Psoas muscle (tissue), 8 donors: ENCODE measurements at places on chromosomes 11 and 22. TPM values are rescaled to one million over a fixed set of nuclear protein-coding genes. Genes with fewer than 3 reads are reported as not detected.

DNA sequence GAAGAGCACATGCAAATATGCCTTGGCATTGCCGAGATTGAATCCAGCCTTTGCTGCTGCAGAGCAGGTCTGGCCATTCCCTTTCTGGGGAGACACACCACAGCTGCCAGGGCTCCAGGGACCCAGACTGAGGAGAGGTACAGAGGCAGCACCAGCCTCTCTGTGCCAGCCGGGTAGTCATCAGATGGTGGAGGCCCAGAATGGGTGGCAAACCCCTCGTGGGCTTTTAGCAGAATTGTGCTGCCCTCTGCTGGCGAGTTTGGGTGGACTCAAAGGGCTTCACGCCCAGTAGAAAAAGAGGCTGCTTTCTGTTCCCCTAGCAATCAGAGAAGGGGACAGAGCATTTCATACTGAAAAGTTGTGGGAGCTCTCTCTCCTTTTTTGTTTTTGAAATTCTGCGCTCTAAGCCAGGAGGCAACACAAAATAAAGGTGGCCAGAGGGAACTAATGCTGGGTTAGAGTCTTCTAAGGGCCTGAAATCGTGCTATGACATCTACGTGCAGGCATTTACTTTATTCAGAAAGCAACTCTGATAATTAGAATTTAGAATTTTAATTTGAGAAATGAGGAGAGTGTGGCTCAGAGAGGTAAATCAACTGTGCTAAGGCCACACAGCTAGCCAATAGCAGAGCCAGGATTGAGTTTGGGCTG is 158.8 kb upstream of the NAV2 start:
- peak; percentile 88 for DNase-seq

- no peak for DNase-seq
Observed at GRCh38 chr22:42879371-42880021, 22.4 kb upstream of the ARFGAP3 start.

GRCh38 chr11:77197626-77198320 is 69.7 kb downstream of the MYO7A start:
- no peak for DNase-seq

- DNase-seq = no peak
Observed at GRCh38 chr22:19916941-19917340, 24.6 kb upstream of the COMT start.

DNA sequence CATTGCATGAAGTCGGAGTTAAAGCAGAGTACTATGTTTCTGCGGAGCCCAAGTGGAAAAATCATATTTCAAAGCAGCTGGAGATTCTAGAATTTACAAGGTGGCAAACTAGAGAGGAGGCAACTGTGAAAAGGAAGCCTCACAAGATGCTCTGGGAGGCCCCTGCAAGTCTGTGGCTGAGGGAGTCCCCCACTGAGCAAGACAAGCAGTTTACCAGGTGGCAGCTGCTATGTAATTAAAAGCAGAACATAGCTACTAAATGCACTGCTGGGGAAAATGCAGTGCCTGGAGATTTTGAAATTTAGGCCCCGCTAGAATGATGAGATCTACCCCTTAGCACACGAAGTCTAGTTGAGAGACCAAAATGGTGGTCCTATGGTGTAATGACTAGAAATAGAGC is 728.0 kb downstream of the OPCML start:
- no peak for DNase-seq

DNA sequence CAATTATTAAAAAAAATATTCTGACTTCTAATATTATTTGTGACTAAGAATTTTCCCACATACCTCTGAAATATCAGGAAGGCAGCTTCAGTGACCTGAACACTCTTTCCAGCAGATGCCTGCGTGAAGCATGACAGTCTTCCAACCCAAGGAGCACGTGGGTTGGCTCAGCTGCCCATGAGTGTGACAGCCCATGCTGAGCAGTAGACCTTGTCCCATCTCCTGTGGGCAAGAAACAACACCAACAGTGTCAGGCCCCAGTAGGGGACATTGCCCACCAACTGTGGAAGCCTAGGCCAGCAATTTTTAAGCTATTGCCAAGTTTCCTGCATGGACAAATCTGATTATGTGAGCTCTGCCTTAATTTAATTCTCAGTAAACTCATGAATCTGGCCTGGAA is 66.4 kb upstream of the OLFML1 start:
- no peak for DNase-seq

- peak; percentile 42 for DNase-seq
Observed at GRCh38 chr11:61669417-61669816, 10.8 kb upstream of the DAGLA start.

DNA sequence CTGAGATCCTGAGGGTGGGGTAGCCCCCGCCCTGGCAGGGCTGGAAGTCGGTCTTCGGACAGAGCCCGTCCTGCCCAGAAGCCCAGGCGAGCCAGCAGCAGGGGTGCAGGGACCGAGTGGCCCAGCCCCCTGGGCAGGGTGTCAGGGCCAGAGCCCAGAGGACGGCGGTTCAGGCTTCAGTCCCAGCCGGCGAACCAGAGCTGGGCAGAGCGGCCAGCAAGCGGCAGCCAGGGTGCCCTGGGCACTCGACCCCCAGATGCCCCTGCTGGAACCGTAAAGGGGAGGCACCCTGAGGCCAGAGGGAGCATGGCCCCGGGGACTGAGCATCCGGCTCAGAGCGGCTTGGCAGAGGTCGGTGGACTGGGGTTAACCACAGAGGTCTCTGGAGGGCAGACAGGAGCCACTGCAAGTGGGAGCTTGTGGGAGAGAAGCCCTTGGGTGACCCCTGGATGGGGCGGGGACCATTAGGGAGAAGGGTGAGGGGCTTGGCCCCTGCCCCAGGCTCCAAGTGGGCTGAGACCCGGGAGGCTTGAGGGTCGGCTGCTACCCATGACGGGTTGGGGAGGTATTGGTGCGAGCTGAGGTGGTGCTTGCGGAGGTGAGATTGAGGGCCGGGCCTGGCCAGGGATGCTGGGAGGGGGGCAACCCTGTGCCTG is 15.9 kb downstream of the LSP1 start:
- peak; percentile 78 for DNase-seq

- no peak for DNase-seq
Observed at GRCh38 chr22:50691521-50691920, 18.9 kb downstream of the SHANK3 start.

DNA sequence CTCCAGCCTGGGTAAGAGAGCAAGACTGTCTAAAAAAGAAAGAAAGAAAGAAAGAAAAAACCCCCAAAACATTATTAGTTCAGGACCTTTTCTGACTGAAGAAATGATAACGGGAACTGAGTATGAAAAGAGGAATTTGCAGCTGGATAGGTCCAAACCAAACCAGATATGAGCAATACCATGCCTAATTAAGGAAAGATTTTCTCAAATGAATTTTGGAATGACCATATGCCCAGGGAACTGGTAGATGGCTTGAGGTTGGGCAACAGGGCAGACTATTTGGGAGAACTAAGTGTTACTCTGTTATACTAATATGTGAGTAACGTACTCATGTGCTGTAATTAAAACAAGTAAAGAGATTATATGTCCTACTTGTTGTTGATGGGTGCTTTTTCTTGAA is 186.1 kb downstream of the TMEM135 start:
- no peak for DNase-seq

- DNase-seq = peak; percentile 89
Observed at GRCh38 chr22:41998361-41999261, at the start of gene WBP2NL. Gene WBP2NL, plus strand, starts transcription at chr22:41998788. Its CDS starts 31 bp downstream, at chr22:41998819.

- no peak for DNase-seq
Observed at GRCh38 chr11:72673284-72673942, 809 bp downstream of the PDE2A start.

GRCh38 chr11:86374586-86374985 is at the start of gene CCDC81:
Gene CCDC81, plus strand, starts transcription at chr11:86374887. Its CDS starts 277 bp downstream, at chr11:86375164.
- no peak for DNase-seq

GRCh38 chr11:131025421-131026125 is 109.3 kb upstream of the SNX19 start:
- DNase-seq = no peak

DNA sequence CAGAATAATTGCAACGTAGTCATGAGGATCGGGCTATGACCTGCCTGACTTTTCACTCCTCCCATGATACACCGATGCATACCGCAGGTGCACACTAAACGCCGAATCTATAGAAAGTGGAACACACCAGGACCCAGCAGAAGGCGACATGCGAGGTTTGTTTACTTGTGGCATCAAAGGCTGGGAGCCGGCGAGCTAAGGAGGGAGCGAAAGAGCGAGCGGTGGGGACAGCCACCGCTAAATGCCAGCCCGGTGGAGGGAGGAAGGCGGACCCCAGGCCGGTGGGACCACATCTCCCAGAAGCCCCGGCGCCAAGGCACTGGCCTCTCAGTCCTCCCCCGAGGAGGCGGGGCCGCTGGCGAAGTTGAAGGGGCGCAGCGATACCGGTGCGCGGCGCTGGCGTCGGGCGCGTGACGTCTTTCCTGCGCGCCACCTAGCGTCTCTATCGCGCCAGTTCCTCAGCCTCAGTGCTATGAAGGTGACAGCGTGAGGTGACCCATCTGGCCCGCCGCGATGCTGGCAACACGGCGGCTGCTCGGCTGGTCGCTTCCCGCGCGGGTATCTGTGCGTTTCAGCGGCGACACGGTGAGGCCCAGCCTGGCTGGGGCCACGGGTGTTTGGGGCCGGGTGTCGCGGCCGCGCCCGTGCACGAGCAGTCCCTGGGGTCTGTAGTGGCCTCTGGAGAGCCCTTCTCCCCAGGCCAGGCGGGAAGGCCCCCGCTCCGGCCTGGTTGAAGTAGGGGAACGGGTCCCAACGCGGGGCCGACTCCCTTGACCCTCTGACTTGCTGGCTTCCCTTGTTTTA is at the start of gene NDUFV1:
Gene NDUFV1, plus strand, starts transcription at position 445 of the 804 bp plus-strand sequence. Its CDS starts 69 bp downstream, at position 514.
- peak; percentile 99 for DNase-seq

DNA sequence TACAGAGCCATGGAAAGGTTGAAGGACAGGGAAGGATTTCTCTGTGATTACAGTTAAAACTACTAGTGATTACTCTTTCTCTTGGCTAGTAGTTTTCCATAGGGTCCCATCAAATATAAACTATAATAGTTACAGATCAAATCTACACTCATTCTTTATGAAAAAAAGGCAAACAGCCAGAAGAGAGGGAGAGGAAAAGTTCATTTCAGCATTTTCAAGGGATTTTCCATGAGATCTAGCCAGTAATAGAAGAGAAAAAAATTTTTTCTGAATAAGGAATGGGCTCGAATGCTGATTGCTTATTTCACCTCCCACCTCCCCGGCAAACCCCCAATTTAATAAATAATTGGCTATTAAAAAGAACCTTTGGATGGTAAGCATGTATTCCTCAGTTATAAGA is 74.8 kb upstream of the BLID start:
- no peak for DNase-seq

DNA sequence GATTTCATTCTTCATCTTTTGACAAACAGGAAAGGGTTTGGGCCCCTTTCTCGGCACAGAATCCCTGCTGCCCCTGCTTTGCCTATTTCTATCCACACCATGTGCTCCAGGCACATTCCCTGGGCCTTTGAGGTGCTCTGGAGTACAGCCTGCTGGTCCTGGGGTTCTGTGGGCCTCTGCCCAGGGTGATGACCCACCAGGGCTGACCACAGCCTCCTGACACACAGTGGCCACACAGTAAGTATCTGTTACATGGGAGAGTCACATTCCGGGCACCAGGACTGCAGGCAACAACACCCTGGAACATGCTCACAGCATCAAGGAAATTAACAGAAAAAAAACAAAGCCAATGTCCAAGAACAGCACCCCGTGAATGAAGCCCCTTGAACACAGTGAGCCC is 39.1 kb downstream of the SCUBE2 start:
- no peak for DNase-seq

GRCh38 chr22:44402196-44403111 is 89.7 kb upstream of the SHISAL1 start:
- DNase-seq = no peak

DNA sequence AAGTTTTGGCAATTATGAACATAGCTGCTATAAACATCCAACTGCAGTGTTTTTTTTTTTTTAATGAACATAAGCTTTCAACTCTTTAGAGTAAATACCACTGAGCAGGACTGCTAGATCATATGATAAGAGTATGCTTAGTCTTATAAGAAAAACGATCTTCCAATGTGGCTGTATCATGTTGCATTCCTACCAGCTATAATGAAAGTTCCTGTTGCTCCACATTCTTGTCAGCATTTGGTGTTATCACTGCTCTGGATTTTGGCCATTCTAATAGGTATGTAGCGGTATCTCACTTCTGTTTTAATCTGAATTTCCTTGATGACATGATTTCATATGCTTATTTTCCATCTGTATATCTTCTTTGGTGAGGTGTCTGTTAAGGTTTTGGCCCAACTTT is 50.4 kb downstream of the PDGFD start:
- DNase-seq = no peak

- DNase-seq = no peak
Observed at GRCh38 chr11:42251984-42252383, 792.5 kb upstream of the LRRC4C start.

DNA sequence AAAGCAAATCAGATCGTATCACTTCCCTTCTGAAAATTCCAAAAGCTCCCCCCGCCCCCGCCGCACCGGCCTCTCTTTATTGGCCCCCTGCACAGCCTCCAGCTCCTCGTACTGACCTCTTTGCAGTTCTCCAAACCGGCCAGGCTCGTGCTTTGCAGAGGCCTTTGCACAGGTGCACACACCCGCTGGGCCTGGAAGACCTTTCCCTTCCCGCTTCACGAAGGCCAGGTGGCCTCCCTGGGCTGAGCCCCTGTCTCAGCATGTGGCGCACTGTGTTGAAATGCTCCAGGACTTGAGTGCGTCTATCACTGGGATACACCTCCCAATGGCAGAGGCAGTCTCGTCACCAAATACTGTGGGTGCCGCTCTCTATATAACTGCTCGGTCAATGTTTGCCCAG is 13.2 kb upstream of the ADA2 start:
- no peak for DNase-seq

DNA sequence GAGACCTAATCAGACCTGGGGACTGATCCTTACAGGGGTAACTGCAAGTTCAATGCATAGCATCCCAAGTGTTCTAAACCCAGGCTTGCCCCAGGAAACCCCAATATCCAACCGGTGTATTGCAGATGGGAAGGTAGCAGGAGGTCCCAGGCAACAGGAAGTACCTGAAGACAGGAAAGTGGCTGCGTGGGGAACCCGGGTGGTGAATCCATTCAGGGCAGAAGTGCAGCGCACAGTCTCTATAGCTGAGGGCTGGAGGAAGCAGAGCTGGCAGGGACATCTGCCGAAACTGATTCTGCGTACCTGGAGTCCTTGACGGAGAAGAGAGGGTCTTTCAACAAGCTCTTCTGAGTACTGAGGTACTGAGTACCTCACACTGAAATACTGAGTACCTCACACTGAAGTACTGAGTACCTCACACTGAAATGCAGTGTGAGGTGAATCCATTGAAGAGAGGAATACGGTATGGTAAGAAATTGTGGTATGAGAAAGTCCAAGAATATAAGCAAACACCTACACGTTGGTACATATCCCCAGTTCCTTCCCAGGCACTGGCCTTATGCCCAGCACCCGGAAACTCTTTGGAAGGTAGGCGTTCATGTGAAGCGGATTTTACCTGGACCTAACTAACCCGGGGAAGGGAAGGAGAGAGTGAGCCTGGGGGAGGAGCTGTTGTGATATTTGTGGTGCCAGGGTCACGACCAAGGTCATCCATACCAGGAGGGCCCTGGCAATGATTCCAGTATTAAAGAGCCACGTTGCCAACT is 20.1 kb downstream of the SCN4B start:
- DNase-seq = no peak

DNA sequence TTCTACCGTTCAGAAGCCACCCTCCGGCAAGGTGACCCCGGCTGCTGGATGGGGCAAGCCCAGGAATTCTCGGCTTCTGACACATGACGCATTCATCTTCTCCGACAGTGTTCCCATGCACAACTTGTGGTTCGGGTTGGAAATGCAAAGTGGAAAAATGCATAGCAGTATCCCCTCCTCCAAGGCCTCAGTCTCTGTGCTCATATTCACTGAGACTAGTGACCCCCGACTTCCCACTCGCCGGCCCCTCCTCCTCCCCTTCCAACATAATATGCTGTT is 70.0 kb upstream of the NTM start:
- DNase-seq = no peak

C11orf97 gene
- total RNA-seq = not detected

BARX2 gene
- 6.0 TPM for total RNA-seq

LRRC32 gene
- 26.1 TPM for total RNA-seq

VPREB1 gene
- total RNA-seq = not detected
